ENCODE measurements at places on chromosomes 7 and 10. TPM values are rescaled to one million over a fixed set of nuclear protein-coding genes. Genes with fewer than 3 reads are reported as not detected.

DNAJB6 gene
- 56.8 TPM for total RNA-seq

GLUD1 gene
- total RNA-seq = 152 TPM

PILRA gene
- 2.2 TPM for total RNA-seq

EPHA1 gene
- total RNA-seq = not detected

MRLN gene
- total RNA-seq = not detected

TMEM106B gene
- total RNA-seq = 50.2 TPM

UTF1 gene
- not detected for total RNA-seq

NUTM2B gene
- total RNA-seq = 0.70 TPM

PDZD7 gene
- 0.35 TPM for total RNA-seq

AHR gene
- 64.2 TPM for total RNA-seq

SPDYE6 gene
- not detected for total RNA-seq

PNLIPRP1 gene
- not detected for total RNA-seq

STEAP4 gene
- total RNA-seq = 4.9 TPM

DOCK1 gene
- 32.7 TPM for total RNA-seq

PRLHR gene
- not detected for total RNA-seq

SPDYE9 gene
- not detected for total RNA-seq

AGMO gene
- total RNA-seq = 0.26 TPM

All from pericardium fibroblast (primary cell).